HCT116 (cell line): ENCODE measurements at places on chromosomes 11 and 22. TPM values are rescaled to one million over a fixed set of nuclear protein-coding genes. Genes with fewer than 3 reads are reported as not detected.

The ANAPC15 gene
- 65.6 TPM for total RNA-seq

The TAF10 gene
- total RNA-seq, result 151 TPM

The CNGA4 gene
- total RNA-seq, result 0.27 TPM

The CHRM1 gene
- total RNA-seq, result 0.10 TPM

The MUC2 gene
- 0.47 TPM for total RNA-seq

The NXPE1 gene
- total RNA-seq, result not detected

The HEPN1 gene
- total RNA-seq, result not detected

The FXYD2 gene
- 0.52 TPM for total RNA-seq

The PRR5L gene
- total RNA-seq, result 0.47 TPM

DNA sequence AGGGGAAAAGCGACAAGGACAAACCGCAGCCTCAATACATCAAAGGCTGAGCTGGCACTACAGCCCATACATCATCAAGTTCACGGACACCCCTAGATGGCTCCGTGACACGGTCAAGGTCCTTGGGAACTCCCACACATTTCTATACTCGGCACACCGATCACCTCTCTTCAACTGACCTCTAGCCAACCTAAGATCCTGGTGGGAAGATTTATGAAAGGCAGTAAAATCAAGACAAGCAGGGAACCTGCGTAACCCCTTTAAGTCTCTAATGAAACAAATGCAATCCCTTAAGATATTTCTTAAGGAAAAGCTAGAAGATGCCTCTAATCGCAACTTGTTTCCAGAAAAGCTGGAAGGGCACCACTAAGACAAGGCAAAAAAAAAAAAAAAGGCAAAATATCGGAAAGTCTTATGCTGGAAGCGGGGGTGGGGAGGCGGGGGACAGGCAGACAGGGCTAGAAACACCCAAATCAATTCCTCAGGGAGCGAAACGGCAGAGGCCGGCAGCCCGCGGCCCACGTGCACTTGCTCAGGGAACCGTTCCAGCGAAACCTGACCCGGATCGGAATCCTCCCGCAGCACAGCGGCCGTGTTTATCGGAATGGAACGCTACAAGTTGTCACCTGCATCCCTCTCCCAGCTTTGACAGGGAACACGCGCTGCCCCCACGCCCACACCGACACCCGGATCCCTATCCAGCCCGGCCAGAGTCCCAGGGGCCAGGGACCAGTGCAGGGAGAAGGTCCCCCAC, 1.4 kb downstream of the ARHGAP20 start:
- peaks cover 10% of the 10 kb centered on the region for H3K27me3 ChIP-seq
- H3K4me1 ChIP-seq, result no peaks in the 10 kb centered on the region
- no peak overlapping the region for H3K27ac ChIP-seq
- no peak overlapping the region for H3K4me3 ChIP-seq

- no peak overlapping the region for H3K4me3 ChIP-seq
- no peaks in the 10 kb centered on the region for H3K36me3 ChIP-seq
- no peak for DNase-seq
- H3K27me3 ChIP-seq, result no peaks in the 10 kb centered on the region
- H3K4me1 ChIP-seq, result peaks cover 6% of the 10 kb centered on the region; the same call in 1 of the 2 replicates
Measured at GRCh38 chr22:27799827-27800249, 1.7 kb downstream of the MN1 start.

- no peak for DNase-seq
- H3K27me3 ChIP-seq, result peaks cover 63% of the 10 kb centered on the region
- H3K27ac ChIP-seq, result no peak overlapping the region
- H3K4me3 ChIP-seq, result no peak overlapping the region
Measured at GRCh38 chr22:28408709-28409108, 270.9 kb downstream of the TTC28 start.

DNA sequence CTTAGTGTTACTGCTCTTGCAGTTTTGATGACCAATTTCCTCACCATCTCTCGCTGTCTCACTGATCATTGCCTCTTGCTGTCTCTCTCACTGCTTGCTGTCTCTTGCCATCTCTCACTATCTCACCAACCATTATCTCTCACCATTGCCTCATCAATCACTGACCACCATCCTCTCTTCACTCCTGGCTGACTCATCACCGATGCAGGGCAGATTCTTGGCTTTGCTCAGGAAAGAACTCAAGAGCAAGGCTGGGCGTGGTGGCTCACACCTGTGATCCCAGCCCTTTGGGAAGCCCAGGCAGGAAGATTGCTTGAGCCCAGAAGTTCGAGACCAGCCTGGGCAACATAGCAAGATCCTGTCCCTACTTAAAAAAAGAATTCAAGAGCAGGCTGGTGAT, 66.3 kb upstream of the SYN3 start:
- no peak for DNase-seq
- H3K27ac ChIP-seq, result no peak overlapping the region
- H3K27me3 ChIP-seq, result no peaks in the 10 kb centered on the region
- H3K4me3 ChIP-seq, result no peak overlapping the region

DNA sequence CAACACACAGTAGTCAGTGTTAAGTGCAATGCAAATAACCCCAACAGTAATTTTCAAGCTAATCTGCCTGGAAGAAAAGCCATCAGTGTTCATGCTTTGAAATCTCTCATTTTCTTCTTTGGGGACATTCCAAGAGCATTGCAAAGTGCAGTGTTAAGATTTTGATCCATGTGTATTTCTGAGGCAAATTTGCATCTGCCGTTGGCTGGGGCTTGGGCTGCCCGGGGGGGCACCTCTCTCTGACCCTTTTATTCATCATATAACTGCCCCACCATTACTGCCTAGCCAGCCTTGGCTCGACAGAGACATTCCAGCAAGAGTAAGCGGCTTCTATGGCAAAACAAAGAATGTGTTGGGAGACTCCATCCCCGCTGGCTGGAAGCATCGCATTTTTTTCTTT, 483.5 kb downstream of the BRD1 start:
- no peak overlapping the region for H3K4me3 ChIP-seq
- H3K36me3 ChIP-seq, result no peaks in the 10 kb centered on the region
- no peak overlapping the region for H3K27ac ChIP-seq

DNA sequence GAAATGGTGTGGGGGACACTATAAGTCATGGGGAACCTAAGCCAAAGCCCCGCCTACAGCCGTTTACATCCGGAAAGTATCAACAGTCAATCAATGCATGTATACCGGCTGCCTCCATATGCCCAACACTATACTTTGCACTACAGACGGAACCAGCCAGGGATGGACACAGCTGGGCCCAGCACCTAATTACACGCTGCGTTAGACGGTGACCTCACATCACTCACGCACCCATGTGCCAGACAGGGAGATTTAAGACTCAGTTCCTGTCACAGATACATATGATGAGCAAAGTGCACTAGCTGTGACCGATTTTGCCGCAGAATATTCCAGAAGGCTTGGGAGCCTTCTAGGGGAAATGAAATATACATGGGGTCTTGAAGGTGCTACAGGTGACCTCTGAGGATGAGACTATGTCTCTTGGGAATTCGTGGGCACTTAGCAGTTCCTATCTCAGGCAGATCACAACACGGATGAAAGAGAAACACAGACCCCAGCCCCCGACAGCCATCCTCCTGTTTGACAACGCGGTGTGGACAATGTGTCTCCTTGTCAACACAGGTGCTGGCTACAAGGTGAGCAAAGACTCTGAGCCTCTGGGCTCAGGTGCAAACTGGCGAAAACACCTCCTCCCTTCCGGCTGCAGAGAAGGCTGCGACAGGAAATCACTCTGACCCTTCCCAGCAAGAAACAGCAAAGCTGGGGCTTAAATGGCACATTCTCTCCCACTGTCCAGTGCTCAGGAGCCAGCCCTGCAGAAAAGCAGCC, 8.0 kb downstream of the AHNAK start:
- H3K27ac ChIP-seq, result peak overlapping the region; percentile 79
- H3K4me1 ChIP-seq, result peaks cover 59% of the 10 kb centered on the region
- peak overlapping the region; percentile 10; the same call in 1 of the 2 replicates for H3K4me3 ChIP-seq
- DNase-seq, result no peak
- peaks cover 29% of the 10 kb centered on the region for H3K36me3 ChIP-seq

DNA sequence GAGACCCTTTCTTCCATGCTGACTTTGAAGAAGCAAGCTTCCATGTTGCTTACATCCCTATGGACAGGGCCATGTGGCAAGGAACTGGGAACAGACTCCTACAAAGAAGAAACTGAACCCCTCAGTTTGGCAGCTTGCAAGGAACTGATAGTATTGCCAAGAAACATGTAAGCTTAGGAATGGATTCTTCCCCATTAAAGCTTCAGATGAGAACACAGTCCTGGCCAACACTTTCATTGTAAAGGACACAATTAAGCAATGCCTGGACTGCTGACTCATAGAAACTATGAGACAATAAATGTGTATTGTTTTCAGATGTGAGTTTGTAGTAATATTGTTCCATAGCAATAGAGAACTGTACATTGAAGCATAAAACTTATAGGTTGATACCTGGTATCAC, 82.4 kb downstream of the AASDHPPT start:
- no peak for DNase-seq
- H3K27me3 ChIP-seq, result no peaks in the 10 kb centered on the region
- H3K4me3 ChIP-seq, result no peak overlapping the region

GRCh38 chr22:25970999-25971811, 198.1 kb upstream of the SEZ6L start:
- no peak overlapping the region for H3K4me3 ChIP-seq
- no peak overlapping the region for H3K27ac ChIP-seq
- no peaks in the 10 kb centered on the region for H3K4me1 ChIP-seq
- no peaks in the 10 kb centered on the region for H3K36me3 ChIP-seq
- DNase-seq, result no peak

DNA sequence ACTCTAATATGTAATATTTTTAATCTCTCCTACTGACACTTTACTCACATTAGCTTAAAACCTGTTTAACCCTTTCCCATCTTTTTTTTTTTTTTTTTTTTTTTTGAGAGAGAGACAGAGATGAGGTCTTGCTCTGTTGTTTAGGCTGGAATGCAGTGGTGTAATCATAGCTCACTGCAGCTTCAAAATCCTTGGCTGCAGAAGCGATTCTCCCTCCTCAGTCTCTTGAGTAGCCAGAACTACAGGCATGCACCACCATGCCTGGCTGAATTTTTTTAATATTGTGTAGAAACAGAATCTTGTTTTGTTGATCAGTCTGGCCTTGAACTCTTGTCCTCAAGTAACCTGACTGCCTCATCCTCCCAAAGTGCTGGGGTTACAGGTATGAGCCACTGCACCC, 37.3 kb downstream of the PAMR1 start:
- no peak overlapping the region for H3K4me3 ChIP-seq
- peaks cover 4% of the 10 kb centered on the region; the same call in 1 of the 2 replicates for H3K4me1 ChIP-seq
- no peak overlapping the region for H3K27ac ChIP-seq
- H3K27me3 ChIP-seq, result no peaks in the 10 kb centered on the region
- H3K36me3 ChIP-seq, result no peaks in the 10 kb centered on the region

DNA sequence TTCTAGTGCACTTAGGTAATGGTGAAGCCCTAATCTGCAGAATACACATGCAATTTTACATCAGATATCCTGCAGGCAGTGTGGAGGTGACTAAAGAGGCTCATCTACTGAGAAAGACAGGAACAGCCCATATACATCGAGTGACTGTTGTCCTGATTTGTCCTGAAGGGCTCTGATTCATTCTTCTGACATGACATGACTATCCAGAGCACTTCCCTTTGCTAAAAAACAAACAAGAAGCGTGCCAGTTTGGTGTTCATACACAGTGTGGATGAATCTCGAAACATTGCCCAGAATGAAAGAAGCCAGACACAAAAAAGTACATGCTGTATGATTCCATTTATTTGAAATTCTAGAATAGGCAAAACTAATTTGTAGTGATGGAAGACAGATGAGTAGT, 48.0 kb upstream of the AMPD3 start:
- H3K4me1 ChIP-seq, result peaks cover 39% of the 10 kb centered on the region
- no peaks in the 10 kb centered on the region for H3K27me3 ChIP-seq
- peak overlapping the region; percentile 43; the same call in 1 of the 2 replicates for H3K27ac ChIP-seq
- no peaks in the 10 kb centered on the region for H3K36me3 ChIP-seq
- peak overlapping the region; percentile 10; the same call in 1 of the 2 replicates for H3K4me3 ChIP-seq

DNA sequence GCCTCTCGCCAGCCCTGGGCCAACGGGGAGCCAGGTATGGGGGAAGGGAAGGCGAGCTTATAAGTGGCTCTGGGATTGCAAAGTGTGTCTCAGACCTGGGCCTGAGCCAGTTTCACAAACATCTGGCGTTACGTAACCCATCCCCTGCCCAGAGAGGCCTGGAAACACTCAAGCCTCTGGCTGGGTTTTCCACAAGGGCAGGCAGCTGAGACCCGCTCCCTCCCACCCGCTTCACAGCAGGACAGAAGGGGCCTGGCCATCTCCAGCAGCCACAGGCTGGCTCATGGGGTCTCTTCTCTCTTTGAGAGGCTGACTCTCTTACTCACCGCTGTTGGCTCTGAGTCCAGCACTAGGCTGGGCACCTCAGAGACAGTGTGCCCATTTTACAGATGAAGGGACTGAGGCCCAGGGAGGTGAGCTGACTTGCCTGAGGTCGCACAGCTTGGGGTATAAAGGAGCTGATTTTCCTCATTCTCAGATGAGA, 44.5 kb downstream of the TRIOBP start:
- H3K4me1 ChIP-seq, result peaks cover 44% of the 10 kb centered on the region
- no peak overlapping the region for H3K4me3 ChIP-seq
- no peak overlapping the region; the same call in 1 of the 2 replicates for H3K27ac ChIP-seq
- no peaks in the 10 kb centered on the region for H3K27me3 ChIP-seq

- H3K4me1 ChIP-seq, result no peaks in the 10 kb centered on the region
- no peak overlapping the region for H3K27ac ChIP-seq
- H3K27me3 ChIP-seq, result peaks cover 29% of the 10 kb centered on the region
- DNase-seq, result no peak
- no peaks in the 10 kb centered on the region for H3K36me3 ChIP-seq
Measured at GRCh38 chr11:36352922-36353321, 56.8 kb downstream of the PRR5L start.

DNA sequence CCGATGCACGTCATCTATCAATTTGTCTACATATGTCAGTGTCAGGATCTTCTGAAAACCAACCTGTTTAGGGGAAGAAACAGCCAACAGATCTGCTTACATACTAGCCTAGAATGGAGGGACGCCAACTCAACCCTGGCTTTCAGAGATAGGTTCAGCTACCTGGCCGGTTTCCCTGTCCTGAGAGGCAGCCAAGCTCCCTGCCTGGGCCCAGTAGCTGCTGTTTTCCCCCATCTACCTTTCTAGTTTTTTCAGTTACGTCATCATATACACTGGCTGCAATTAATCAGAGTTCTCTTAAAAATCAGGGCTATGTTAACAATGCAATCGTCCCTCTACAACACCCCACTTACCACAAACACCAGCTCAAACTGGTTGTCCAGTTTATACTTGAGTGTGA, 1.0 kb downstream of the SRPRA start:
- H3K36me3 ChIP-seq, result peaks cover 45% of the 10 kb centered on the region
- peak overlapping the region; percentile 95 for H3K4me3 ChIP-seq
- peak overlapping the region; percentile 69; the same call in 1 of the 2 replicates for H3K27ac ChIP-seq
- H3K27me3 ChIP-seq, result no peaks in the 10 kb centered on the region
- H3K4me1 ChIP-seq, result peaks cover 20% of the 10 kb centered on the region; the same call in 1 of the 2 replicates

GRCh38 chr22:21936151-21936775, 16.4 kb downstream of the PPM1F start:
- peaks cover 7% of the 10 kb centered on the region for H3K36me3 ChIP-seq
- no peak for DNase-seq
- peaks cover 27% of the 10 kb centered on the region for H3K4me1 ChIP-seq
- H3K4me3 ChIP-seq, result no peak overlapping the region
- H3K27me3 ChIP-seq, result no peaks in the 10 kb centered on the region
